Upper lobe of right lung (tissue), 1 donor: ENCODE measurements at places on chromosomes 2 and 18. TPM values are rescaled to one million over a fixed set of nuclear protein-coding genes. Genes with fewer than 3 reads are reported as not detected.

Gene KIF1A
- 0.81 TPM for total RNA-seq

Gene GALNT5
- 40.2 TPM for total RNA-seq

Gene ATP8B1
- 30.7 TPM for total RNA-seq

GRCh38 chr18:13261661-13262357 lies 43.2 kb downstream of the LDLRAD4 start:
- no peak overlapping the region for H3K4me3 ChIP-seq
- H3K36me3 ChIP-seq = no peaks in the 10 kb centered on the region
- H3K27ac ChIP-seq = no peak overlapping the region
- peak; percentile 58 for DNase-seq

GRCh38 chr2:101991721-101992145 lies at the start of gene IL1R2:
Gene IL1R2 (plus strand): TSS chr2:101991960. CDS start chr2:102008576, 16,616 bp downstream.
- no peak within 1 kb of the TSS for H3K4me3 ChIP-seq
- H3K27ac ChIP-seq = no peak within 1 kb of the TSS
- no peaks in the 10 kb centered on the region for H3K27me3 ChIP-seq

Gene RAMP1
- 11.1 TPM for total RNA-seq

DNA sequence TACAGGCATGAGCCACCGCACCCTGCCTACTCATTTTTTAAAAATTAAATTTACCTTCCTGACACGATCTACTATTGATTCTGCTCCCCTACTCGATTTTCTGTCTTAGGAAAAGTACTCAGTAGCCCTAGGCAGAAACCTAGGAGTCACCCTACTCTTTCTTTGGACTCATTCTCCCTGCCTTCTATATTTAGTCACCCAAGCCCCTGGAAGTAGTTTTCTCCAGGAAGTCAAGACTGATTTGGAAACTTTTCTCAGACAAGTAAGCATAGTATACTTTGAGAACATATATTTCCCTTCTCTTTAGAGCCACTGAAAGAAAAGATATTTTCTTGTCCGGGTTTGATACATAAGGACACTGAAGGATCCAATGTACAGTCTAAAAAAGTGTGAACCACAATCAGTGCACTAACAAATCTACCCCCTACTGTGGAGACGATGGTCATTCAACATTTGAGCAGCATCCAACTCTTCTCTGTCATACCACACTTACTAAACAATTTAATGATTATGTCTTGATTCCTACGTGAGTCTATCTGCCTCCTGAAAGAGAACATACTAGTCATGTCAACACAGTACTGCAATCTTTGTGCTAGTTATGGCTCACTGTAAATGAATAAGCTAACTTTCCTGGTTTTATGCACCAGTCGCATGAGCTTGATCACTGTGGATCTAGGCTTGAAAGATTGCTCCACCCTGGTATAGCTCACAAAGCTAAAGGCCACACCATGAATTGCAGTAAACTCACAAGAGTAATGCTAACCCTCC lies 19.8 kb downstream of the YWHAQ start:
- DNase-seq = no peak
- H3K36me3 ChIP-seq = no peaks in the 10 kb centered on the region
- H3K4me3 ChIP-seq = no peak overlapping the region
- no peak overlapping the region for H3K27ac ChIP-seq
- no peaks in the 10 kb centered on the region for H3K27me3 ChIP-seq

GRCh38 chr2:160472839-160473251 lies 20.8 kb downstream of the RBMS1 start:
- H3K36me3 ChIP-seq = no peaks in the 10 kb centered on the region
- DNase-seq = no peak
- H3K4me1 ChIP-seq = peaks cover 56% of the 10 kb centered on the region
- H3K27ac ChIP-seq = peak overlapping the region; percentile 15

DNA sequence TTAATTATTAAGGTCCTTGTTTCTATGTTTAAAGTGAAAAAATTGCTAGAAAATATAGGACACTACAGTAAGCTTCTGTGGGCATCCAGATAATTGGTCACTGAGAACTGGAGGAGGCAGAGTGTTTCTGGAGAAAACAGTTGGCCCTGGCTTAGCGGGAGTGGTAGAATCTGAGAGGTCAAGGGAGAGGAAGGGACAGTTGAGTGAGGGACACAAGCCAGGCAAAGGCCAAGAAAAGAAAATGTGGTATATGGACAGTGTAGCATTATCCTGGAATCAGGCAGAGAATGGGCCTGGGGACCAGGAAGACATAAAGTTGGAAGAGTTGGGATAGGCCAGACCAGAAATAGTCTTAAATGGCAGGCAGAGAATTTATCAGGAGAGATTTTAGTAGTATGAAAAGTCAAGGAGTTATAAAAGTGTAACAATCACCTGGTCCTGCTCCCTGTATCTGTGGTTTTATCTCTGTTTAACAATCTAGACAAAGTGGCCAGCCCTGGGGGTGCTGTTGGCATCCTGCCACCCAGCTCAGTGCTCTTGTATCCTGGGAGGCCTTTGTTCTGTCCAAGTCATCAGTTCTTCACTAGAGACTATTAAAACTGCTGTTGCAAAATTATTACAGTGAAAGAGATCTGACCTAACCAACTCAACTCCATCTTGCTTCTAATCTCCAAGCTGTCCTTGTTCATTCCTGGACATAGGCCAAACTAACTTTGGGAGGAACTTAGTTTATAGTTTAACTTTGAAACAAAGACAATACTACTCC lies 15.4 kb upstream of the MSGN1 start:
- no peaks in the 10 kb centered on the region for H3K36me3 ChIP-seq
- H3K27me3 ChIP-seq = no peaks in the 10 kb centered on the region
- DNase-seq = no peak
- H3K4me3 ChIP-seq = no peak overlapping the region
- no peak overlapping the region for H3K27ac ChIP-seq
- H3K4me1 ChIP-seq = no peaks in the 10 kb centered on the region

Gene ZNF514
- total RNA-seq = 19.8 TPM

GRCh38 chr18:44537526-44537925 lies 143.2 kb upstream of the SETBP1 start:
- DNase-seq = no peak
- H3K36me3 ChIP-seq = no peaks in the 10 kb centered on the region
- H3K4me3 ChIP-seq = no peak overlapping the region
- H3K27me3 ChIP-seq = no peaks in the 10 kb centered on the region

Gene LIPT1
- total RNA-seq = 8.3 TPM

DNA sequence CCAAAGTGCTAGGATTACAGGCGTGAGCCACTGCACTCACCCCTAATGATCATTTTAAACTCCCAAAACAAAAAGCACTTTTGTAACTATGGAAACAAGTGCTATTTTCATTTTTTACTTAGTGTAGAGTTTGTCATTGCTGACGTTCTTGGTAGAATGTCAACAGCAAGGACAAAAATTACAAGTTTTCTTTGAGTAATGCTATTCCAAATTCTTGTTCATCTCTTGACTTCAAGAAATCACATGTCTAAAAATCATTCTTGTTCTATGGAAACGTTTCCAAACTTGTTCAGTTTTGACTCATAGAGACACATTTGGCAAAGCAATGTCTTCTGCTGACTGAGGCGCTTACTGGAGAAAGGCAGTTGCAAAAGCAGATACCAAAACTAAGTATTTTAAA lies 82.6 kb downstream of the MBP start:
- H3K4me3 ChIP-seq = no peak overlapping the region
- H3K27me3 ChIP-seq = no peaks in the 10 kb centered on the region
- H3K27ac ChIP-seq = no peak overlapping the region
- no peak for DNase-seq

- DNase-seq = no peak
- no peaks in the 10 kb centered on the region for H3K36me3 ChIP-seq
- H3K4me3 ChIP-seq = no peak overlapping the region
- no peak overlapping the region for H3K27ac ChIP-seq
Measured at GRCh38 chr2:27152102-27152795, 3.4 kb downstream of the TCF23 start.

DNA sequence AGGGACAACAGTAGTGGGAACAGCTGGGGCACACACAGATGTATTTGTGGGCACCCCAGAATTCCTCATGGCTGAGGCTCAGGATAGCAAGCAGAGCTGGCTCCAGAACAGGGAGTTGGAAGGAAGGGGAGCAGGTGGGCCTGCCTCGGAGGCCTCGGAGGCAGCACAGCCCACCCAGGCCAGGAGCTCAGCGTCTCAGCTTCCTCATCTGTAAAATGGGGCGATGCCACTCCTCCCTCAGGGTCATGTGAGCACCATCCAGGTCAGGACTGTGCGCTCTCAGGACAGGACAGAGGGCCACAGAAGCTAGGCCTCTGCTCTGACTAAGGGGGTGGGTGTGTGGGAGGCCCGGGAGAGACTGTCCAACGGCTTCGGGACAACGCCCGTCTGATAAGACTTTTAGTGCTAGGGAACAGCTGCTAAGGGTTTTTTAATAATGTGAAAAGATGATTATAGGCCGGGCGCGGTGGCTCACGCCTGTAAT lies 106.2 kb downstream of the HDAC4 start:
- H3K4me1 ChIP-seq = peaks cover 21% of the 10 kb centered on the region
- no peak overlapping the region for H3K4me3 ChIP-seq
- no peak for DNase-seq
- H3K27ac ChIP-seq = no peak overlapping the region

DNA sequence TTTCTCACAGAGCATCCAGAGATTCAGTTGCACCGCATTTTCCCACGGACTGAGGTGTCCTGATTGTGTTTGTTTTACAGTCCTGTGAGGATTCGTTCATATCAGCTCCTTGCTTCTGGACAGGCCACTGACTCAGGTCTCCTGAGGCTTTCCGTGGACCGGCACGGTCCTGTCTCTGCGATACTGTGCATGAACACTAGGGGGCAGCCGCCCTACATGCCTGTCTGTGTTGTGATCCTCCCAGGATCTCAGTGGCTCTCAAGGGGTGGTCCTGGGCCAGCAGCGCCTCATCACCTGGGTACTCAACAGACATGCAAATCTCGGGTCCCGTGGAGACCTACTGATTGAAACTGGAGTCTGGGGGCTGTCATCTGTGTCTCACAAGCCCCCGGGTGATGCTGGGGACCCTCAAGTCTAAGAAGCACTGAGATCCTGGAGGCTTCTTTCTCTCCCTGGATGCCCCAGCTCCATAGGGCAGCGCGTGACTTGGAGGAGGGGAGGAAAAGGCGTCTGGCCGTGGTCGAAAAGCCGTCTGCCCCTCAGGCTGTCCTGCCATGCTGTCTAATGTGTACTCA lies 28.9 kb downstream of the IL1R2 start:
- H3K27ac ChIP-seq = no peak overlapping the region
- peak; percentile 89 for DNase-seq
- H3K27me3 ChIP-seq = no peaks in the 10 kb centered on the region
- no peaks in the 10 kb centered on the region for H3K36me3 ChIP-seq
- H3K4me3 ChIP-seq = no peak overlapping the region

Gene RAB17
- 50.9 TPM for total RNA-seq
